Stimulated activated CD8-positive, alpha-beta memory T cell treated with anti-CD3 and anti-CD28 coated beads, Interleukin-15, amount 100 ng/mL, for 4 hours (primary cell): ENCODE measurements at places on chromosomes 4 and X.

DNA sequence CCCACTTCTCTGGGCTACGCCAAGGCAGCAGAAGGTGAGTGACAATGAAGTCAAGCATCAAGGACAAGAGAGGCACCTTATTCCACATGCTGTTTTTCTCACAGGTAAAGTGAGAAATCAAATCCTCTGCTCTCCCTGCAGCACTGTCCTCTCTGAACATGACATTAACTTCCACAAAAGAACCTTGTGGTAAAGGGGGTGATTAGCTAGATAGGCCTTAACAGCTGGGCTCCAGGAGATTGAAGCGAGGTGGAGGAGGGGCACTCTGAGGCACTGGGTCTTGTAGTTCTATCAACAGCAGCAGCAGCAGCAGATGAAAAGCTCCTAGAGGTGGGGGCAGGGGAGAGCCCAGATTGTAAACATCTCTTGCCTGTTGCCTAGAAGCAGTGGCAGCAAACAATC, 96.8 kb upstream of the CXXC4 start:
- DNase-seq = no peak

GRCh38 chrX:124488412-124489161, 142.2 kb downstream of the SH2D1A start:
- no peak for DNase-seq

GRCh38 chr4:171561419-171561818, 251.8 kb upstream of the GALNTL6 start:
- no peak for DNase-seq

DNA sequence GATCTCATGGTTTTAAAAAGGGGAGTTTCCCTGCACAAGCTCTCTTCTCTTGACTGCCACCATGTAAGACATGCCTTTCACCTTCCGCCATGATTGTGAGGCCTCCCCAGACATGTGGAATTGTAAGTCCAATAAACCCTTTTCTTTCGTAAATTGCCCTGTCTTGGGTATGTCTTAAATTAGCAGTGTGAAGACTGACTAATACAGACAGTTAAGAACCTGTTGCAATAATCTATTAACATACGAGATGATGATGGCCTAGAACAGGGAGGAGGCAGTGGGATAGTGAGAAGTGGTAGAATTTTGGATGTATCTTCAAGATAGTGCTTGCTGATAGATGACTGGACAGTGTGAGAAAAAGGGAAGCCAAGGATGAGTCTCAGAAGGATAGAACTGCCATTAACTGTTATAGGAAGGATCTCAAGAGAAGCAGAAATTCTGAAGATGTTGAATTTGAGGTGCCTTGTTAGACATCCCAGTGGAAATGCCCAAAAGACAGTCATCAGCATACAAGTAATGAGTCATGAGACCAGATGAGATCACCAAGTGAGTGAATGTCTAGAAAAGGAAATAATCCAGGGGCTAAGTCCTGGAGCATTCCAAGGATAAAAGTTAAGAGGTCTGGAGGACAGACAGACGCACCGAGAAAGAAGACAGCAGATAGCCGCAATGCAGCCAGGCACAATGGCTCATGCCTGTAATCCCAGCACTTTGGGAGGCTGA, 38.8 kb upstream of the UGDH start:
- DNase-seq = no peak

GRCh38 chr4:26075583-26075982, 161.6 kb downstream of the SMIM20 start:
- no peak for DNase-seq

- no peak for DNase-seq
Observed at GRCh38 chr4:111404673-111405072, 740.6 kb upstream of the FAM241A start.

DNA sequence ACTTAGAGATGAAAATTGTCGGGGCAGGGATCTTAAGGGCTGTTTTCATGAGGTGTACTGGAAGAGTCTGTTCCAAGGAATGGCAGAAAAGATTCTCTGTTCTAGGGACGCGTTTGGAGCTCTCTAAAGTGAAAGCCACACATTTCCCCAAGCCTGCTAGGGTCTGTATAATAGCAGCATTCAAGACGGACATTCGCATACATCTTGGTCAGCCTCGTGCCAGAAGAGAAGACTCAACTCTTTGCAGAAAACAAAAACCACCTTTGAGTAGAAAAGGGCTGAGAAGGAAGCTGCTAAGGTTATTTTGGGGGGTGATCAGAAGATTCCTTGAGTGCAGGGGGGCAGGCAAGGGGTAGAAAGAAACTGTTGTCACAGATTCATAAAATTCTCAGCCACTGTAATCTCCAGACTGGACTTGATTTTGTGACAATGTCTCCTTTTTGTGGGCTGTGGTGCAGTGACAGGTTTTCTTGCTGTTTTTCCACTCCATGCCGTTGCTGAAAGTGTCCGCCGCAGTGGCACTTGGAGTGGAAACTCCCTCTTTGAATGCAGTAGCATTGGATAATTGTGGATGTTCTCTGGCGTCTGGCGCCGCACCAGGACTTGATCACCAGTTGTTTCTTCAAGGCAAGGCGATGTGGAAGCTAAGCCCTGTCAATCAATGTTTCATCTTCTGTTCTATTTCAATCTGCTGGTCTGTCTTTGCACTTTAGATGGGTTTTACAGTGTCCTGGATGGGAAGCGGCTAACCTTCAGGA, 2.9 kb downstream of the GYG2 start:
- DNase-seq = no peak

GRCh38 chr4:152729466-152729865, 49.7 kb upstream of the TMEM154 start:
- DNase-seq = no peak

DNA sequence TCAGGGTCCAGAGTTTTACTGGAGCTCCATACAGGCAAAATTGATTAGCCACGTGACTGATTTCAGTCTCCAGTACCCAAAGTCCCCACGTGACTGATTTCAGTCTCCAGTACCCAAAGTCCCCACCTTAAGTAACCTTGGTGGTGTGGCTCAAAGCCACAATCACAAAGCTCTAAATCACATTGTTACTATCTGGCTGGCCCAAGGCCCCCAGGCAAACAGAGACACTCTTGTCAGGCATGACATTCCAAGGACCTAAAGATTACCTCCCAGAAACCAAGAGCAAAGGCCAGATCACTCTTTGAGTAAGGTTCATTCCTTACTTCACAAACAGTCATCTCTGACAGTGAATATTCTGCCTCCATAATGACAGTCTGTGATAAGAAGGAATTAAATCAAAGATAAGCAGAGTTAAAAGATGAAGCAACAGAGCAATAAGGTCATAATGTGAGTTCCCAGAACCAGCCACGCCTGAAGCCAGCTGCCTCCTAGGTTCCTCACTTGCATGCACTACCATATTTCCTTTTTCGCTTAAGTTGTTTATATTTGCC, 78.5 kb downstream of the ANXA3 start:
- DNase-seq = no peak

GRCh38 chrX:51892921-51893745, at the start of gene MAGED1:
TSS of gene MAGED1 (plus strand) at chrX:51893623. CDS start at chrX:51894305, 682 bp downstream.
- peak; percentile 46 for DNase-seq

DNA sequence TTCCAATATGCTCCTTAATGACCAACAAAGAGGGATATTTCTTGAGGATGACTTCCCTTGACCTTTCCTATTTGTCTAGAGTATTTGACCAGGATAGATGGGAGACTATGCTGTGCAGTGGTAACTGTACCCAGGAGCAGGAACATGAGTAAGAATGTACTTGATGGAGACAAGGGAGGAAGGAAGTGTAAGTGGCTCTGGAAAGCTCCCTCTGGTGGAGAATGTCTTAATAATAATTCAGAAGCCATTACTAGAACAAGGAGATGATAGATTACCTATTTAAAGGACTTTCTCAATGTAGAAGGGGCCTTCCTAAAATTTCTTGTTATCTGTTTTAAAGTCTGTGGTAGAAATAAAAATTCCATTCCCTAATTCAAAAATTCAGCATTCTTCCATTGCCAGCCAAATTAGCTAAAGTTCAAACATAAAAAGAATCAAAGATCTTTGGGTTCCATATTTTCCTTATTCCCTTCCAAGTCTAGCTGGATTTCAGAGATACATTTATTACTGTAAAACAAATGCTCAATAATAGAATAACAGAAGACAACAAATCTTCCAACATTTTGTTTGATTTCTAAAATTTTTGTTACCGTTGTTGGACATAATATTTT, 83.8 kb downstream of the GRID2 start:
- no peak for DNase-seq

GRCh38 chr4:164591666-164592065, 162.3 kb upstream of the SMIM31 start:
- DNase-seq = no peak

DNA sequence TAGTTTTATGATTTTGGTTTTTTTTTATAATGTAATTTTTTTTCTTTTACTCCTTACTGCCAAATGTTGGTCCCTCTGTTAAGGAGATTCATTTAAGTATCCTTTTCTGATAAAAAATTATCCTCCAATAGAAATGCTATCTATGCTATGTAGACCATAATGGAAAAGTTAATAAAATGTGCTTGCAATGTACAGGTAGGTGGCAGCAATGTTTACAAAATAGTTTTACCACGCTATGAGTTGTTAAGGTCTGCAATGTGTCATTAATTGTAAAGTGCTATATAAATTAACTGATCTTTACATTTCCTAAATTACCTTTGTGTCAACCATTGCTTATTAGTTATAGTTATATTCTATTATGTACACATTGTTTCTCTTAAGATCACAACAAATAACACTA, 3.8 kb upstream of the CENPC start:
- DNase-seq = no peak

DNA sequence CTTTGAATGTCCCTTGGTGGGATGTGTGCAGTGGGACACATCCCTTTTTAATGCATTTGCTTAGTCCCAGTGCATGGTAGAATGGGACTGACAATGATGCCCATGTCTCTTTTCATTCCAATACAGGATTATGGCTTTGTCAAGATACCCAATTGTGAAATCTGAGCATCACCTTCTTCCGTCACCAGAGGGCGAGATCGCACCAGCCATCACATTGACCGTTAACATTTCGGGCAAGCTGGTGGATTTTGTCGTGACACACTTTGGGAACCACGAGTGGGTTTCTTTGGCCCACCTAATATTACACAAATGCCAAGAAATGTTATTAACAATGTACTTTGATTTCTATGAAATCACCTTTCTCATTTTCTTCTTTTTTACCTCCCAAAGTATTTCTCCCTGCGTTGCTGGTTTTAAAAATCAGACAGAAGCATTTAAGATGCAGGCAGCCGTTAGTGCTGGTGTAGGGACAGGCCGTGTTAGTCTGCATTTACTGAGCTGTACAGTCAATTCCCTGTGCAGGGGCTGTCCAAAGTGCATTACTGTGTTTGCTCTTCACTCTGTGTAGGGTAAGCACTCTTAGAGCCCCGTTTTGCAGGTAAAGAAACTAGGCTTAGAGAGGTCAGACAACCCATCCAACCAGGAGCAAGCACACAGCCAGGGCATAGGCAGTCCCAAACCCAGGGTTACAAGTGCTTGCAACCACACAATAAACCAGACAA, 46.5 kb downstream of the CWH43 start:
- no peak for DNase-seq
